Kidney (tissue), 22 donors: ENCODE measurements at places on chromosomes 13 and 19.

- peak; percentile 90 for DNase-seq
Observed at GRCh38 chr13:44649104-44649428, 72.9 kb upstream of the TSC22D1 start.

DNA sequence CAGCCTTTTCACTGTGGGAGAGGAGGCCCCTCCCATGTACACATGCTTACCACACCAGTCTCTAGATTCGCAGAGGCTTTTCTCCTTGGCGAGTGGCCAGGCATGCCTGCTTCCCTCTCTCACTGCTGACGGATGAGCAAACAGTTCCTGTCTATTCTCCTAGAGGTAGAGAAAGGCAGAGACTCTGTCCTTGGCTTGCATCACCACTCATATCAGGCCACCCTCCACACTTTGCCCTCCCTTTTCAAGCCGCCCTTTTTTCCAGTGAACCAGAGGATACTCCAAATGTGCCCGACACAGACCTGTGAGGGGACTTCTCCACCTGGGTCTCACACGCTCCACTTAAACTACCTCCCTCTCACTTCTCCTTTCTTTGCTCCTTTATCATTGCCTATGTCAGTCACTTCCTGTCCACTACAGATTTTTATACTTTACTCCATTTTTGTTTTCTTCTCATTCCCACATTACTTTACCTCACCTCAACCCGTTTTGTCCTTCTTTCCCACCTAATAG, 284.6 kb downstream of the DNAJC15 start:
- peak; percentile 91 for DNase-seq

GRCh38 chr19:2280633-2281264, 1.2 kb downstream of the PEAK3 start:
- no peak for DNase-seq

GRCh38 chr13:50697746-50698539, 145.5 kb downstream of the DLEU7 start:
- DNase-seq: no peak

- DNase-seq: peak; percentile 60
Observed at GRCh38 chr19:13864046-13864666, 12.8 kb upstream of the NANOS3 start.

DNA sequence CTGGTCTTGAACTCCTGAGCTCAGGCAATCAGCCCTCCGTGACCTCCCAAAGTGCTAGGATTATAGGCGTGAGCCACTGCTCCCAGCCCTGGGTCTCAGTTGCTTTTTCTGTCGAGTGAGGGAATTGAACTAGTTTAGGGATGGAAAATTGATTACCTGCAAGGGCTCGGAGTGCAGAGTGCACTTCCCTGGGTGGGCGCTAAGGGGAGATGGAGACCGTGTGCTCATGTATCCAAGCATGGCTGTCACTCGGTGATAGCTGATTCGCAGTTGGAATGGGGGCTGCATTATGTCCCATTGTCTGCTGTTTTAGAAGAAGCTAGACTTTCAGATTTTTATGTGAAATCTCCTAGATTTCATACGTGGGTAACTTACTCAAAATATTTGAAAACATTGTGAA, 139.9 kb upstream of the RFC3 start:
- DNase-seq: no peak

- DNase-seq: no peak
Observed at GRCh38 chr19:384799-385169, 24.2 kb downstream of the C2CD4C start.

- DNase-seq: no peak
Observed at GRCh38 chr13:32257649-32258048, 57.5 kb downstream of the ZAR1L start.

- DNase-seq: no peak
Observed at GRCh38 chr13:75302071-75302698, 179.8 kb downstream of the TBC1D4 start.

- DNase-seq: no peak
Observed at GRCh38 chr13:113923376-113924063, 50.4 kb downstream of the C13orf46 start.

DNA sequence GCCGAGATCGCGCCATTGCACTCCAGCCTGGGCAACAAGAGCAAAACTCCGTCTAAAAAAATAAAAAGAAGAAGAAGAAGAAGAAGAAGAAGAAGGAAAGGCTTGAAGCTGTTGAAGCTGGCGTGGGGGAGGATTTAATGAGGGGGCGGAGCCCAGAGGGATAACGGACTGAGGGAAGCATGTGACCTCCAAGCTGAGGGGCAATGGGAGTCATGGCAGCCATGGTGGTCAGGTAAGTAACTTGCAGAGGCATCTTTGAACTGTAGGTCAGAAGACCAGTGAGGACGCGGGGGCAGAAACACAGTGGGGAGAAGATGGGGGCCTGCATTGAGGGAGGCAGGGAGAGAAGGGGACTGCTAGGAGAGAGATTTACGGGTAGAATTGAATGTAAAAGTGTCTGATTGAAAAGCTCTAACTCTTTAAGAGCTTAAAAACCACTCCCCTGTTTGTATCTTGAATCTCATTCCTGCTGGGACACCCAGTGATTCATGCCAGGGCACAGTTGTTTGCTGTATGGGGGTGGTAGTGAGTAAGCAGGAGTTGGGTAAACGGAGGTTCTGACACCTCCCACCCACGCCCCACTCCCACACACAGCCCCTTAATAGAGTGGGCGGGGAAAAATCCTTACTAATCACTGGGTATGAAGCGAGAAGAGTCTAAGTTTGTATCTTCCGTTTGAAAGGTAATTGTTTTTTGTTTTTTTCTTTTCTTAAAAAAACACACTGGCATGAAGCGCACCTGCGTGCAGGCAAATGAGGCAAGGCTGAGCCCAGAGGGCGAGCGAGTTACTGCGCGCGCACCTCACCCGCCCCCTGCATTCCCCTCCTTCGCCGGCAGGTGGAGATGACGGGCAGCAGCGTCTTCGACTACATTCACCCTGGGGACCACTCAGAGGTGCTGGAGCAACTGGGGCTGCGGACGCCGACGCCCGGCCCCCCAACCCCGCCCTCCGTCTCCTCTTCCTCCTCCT, 13.0 kb downstream of the TMEM160 start:
- DNase-seq: peak; percentile 92

DNA sequence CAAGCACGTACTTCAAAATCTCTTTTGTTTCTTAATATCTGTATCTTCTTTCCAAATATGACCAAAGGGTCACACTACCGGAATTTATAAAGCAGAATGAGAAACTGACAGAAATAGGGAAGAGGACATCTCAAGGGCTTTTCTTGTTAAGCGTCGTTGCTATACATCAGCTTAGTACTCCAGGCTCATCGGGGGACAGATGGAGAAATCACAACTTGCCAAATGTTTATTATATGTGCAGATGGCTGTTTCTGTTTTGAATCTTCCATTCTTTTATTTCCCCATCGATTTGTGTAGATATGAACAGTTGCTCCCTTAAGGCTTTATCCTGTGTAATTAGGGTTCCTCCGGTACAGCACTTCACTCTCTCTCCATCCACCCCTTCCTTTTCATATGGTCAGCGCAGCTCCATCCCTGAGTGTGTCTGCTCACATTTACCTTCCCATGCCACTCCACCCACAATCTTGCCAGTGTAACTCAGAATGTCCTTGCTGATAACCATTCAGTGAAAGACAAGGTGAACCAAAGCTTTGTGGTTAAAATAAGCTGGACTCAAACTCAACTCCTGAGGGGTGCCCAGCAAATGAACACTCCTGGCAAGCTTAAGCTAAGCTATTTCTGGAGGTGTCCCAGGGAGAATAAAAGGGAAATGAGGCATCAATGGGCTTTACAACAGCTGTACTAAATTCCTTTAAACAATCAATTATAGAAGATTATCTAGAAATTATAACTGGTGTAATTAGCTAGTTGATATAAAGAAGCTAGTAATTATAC, 51.3 kb downstream of the TBC1D4 start:
- no peak for DNase-seq

DNA sequence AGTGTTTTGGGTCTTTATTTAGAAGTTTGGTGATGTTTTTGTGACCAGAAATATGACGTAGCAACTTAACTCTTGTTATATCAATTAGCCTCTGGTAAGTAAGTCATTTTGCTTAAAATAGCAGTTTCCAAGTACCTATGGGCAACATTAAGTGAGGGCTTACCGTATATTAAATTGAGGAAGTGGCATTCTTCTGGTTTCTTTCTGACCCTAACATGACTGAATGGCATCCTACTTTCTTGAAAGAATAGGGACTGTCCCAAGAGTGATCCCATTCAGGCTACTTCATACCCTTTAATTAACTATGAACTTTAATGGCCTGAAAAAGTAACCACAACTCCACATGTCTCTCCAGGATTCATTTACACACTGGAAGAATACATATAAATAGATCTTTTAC, 106.6 kb downstream of the MZT1 start:
- no peak for DNase-seq

DNA sequence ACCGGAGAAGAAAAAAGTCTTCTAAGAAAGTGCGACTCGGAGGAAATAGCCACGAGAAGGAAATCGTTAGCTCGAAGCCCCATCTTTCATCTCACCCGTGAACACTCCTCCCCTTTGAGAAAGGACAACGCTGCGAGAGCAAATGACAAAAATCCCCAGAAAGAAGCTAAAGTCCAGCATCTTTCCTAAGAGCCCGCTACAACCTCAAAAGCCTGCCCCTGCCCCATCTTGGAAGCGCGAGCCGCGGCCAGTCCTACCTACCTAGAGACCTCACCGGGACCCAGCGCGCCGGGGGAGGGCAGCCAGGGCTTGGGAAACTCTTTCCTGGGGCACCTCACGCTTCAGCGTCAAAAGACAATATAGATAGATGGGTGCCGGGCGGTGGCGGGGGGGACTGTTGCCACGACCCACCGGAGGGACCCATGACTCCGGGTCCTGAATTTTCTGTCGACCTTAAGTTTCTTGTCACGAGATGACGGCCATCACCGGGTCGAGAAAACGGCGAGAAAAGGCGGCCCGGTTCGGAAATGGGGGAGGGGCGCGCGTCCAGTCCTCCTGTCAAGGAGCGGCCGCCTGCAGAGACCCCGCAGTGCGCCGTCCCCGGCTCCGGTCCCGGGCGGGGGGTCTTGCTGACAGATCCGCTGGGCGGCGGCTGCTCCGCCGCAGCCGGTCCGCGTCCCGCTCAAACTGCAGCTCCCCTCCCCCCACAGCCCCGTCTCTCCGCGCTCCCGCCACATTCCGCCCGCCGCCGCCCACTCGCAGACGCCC, 65.9 kb downstream of the KCNRG start:
- DNase-seq: peak; percentile 51

- no peak for DNase-seq
Observed at GRCh38 chr19:10195199-10195519, 406 bp upstream of the DNMT1 start.

GRCh38 chr13:79654520-79654919, 173.6 kb downstream of the NDFIP2 start:
- no peak for DNase-seq

GRCh38 chr13:105997581-105998550, 537.6 kb downstream of the EFNB2 start:
- peak; percentile 58 for DNase-seq

DNA sequence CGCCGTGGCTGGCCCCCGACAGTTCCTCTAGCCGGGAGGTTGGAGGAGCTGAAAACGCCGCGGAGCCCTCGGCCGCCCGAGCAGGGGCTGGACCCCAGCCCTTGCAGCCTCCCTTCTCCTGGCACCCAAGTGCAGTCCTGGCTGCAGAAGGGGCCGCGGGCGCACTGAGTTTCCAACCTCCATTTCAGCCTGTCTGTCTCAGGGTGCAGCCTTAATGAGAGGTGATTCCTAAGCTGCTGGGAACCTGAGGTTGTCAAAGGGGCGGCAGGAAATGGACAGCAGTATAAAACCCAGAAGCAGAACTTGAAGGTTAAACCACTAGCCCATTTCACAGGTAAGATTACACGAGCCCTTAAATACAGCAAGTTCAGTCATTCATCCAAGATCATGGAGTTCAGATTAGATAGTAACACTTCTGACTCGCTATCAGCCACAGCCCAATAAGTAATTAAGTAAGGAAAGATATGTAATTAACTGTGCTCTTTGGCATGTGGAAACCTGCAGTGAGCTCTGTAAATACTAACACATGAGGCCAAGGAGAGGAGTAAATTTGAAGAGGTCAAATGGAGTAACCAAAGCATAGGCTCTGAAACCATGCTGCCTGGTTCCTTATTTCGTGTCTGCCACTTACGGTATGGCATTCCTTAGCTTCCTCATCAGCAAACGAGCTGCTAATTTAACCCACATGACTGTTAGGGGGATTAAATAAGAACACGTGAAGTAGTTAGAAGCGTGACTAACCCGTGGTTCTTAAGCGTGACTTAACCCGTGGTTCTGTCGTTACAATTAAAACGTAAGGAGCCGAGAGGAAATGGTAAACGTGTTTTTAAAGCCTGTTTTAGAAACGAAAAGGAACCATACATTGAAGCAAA, 686 bp downstream of the SETDB2 start:
- peak; percentile 72 for DNase-seq

- DNase-seq: no peak
Observed at GRCh38 chr13:44618326-44618725, 42.2 kb upstream of the TSC22D1 start.

GRCh38 chr19:8635422-8635821, 5.0 kb downstream of the NFILZ start:
- no peak for DNase-seq

DNA sequence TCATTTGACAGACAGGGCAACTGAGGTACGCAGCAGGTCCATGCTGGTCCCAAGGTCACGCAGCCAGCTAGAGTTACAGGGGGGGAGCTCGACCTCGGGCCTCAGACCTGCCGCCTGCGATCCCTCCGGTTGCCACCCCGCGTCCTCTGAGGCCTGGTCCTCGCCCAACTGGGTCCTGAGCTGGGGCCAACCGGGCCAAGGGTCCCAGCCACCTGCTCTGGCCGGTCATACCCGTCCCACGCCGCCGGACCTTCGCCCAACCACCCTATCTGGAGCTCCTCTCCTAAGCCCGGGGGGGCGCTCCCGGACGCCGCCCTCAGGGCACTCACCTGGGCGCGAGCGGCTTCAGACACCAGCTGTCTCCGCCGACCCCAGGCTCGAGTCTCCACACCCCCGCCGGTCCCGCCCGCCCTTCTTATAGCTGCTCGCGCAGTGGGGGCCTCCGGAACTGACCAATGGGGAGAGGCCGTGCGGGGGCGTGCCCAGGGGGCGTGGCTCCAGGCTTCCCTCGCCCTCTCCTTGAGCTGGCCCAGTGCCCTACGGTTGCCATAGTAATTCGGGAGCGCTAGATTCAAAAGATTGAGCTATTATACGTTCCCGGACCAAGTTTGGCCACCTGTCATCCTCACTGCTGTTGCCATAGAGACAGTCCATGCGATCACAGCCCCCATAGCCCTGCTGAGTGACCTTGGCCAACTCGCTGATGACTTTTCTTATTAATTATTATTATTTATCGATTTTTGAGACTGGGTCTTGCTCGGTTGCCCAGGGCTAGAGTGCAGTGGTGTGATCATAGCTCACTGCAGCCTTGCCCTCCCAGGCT, at the start of gene PLIN5:
TSS of gene PLIN5 (minus strand) at position 389 of the 823 bp plus-strand sequence. CDS start 1,150 bp downstream, outside the sequence.
- peak; percentile 95 for DNase-seq

- DNase-seq: no peak
Observed at GRCh38 chr13:111537843-111538499, 217.5 kb downstream of the TEX29 start.

GRCh38 chr19:32388393-32388855, 17.1 kb upstream of the DPY19L3 start:
- DNase-seq: no peak

- DNase-seq: no peak
Observed at GRCh38 chr19:51016798-51017683, 2.5 kb downstream of the KLK10 start.

GRCh38 chr19:3784607-3785450, 1.4 kb downstream of the MATK start:
- no peak for DNase-seq

GRCh38 chr19:34481861-34482379, 362 bp downstream of the WTIP start:
- DNase-seq: no peak
